ENCODE measurements at places on chromosomes 5 and 9. TPM values are rescaled to one million over a fixed set of nuclear protein-coding genes. Genes with fewer than 3 reads are reported as not detected.

Gene PCDHGA9
- total RNA-seq = 3.9 TPM

Gene CAMK2A
- total RNA-seq = not detected

Gene CD180
- not detected for total RNA-seq

Gene CD274
- total RNA-seq = 29.7 TPM

Gene FBLL1
- 0.44 TPM for total RNA-seq

Gene NOL6
- total RNA-seq = 42.3 TPM

Gene ACTBL2
- total RNA-seq = not detected

Gene OBP2B
- total RNA-seq = not detected

Gene NEUROG1
- total RNA-seq = not detected

Gene DMRT3
- not detected for total RNA-seq

Gene RNF20
- 31.6 TPM for total RNA-seq

Gene PTGR1
- 79.1 TPM for total RNA-seq

Gene SGCD
- not detected for total RNA-seq

Gene SPATA31A3
- total RNA-seq = not detected

DNA sequence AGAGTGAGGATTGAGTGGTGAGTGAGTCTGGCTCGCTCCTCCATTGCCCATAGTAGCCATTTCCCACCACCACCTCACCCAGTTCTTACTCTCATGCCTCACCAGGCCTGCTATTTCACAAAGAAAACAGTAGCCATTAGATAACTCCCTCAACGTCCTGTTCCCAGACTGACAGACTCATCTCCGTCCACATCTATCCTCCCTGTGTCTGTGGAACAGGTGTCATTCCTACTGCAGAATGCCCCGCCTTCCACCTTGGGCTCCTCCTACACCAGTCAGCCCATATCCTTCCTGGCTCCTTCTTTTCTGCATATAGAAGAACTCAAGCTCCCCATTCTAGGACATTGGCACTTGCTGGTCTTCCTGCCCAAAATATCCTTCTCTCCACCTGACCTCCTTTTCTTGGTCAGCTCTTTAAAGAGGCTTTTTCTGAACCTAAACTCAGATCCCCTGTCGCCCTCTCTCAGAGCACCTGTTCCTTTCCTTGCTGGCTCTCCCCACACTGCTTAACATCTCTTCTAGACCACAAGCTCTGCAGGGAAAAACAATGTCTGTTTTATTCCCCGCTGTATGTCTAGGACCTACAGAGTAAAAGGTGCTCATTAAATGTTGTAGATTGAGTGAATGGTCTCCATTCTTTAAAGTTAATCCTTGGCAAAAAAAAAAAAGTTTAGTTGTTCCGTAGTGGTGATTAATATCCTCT is 3.2 kb downstream of the TNFAIP8 start:
- DNase-seq = no peak

- no peak for DNase-seq
Measured at GRCh38 chr9:98149422-98149821, 30.4 kb upstream of the TRIM14 start.

DNA sequence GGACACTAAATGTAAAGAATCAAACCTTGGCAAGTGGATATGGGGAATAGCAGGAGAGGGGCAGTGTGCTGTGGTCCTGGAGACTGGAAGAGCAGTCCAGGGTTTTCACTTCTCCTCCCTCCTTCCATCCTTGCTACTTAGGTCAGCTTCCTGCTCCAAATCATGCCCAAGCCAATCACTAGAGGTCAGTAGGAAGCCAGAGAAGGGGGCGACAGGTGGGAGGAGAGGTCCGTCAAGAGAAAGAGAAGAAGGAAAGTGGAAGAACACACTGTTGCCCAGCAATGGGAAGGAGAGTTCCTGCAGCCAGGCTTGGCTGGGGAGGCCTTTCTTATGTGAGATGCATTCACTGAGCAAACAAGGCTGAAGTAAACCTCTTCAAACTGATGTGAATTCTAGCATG is 289.6 kb downstream of the DTWD2 start:
- no peak for DNase-seq

DNA sequence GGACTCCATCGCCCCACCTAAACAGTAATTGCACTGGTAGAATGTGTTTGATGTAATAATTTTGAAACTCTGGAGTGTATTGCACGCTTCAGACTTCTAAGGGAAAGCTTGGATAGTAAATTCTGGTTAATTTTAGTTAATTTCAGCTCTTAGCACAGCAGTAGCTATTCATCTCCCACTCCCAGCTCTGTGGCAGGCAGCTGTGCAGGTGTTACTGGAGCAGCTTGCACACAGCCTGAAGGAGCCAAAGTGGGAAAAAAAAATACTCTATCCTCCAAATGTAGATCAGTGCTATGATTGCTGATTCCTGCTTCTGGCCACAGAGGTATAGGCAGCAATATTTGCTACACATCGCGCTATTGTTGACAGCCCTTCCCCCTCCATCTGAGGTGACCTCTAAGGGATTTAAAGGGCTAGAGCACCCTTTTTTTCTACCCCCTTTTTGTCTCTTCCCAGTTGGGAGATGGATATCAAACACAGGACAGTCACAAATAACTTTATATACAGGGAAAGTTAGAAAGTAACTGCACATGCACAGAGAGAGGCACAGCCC is 97.4 kb downstream of the KCTD16 start:
- no peak for DNase-seq

DNA sequence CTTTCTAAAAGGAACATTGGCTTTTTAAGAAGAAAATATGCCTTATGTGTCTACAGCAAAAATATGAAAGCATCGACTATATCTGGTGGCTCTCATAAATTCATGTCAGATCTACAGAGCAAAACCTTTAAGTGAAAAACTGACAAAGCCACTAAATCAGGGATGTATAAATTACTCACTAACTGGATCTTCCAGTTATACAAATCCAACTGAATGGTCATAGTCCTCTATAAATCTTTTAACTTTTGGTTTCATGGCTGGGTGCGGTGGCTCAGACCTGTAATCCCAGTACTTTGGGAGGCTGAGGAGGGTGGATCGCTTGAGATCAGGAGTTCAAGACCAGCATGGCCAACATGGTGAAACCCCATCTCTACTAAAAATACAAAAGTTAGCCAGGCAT is 29.2 kb upstream of the GZMA start:
- no peak for DNase-seq

- no peak for DNase-seq
Measured at GRCh38 chr9:101620452-101620851, 25.7 kb upstream of the PPP3R2 start.

DNA sequence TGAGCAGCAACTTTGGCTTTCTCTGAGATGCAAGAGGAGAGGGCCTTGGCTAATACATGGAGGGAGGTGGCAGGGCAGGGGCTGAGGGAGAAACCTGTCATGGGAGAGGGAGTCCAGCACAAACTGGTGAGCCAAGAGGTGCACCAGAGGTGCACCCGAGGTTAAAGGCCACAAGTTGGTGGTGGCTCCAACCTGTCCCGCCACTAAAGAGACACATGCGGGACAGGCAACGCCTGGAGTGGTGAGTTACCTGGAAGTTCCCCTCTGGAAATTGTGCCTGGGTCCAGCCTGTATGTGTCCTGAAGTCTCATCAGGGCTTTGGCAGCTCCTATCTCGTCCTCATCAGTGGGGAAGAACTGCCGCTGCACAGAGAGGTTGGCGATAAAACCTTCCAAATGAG is 14.0 kb downstream of the P4HA2 start:
- no peak for DNase-seq

DNA sequence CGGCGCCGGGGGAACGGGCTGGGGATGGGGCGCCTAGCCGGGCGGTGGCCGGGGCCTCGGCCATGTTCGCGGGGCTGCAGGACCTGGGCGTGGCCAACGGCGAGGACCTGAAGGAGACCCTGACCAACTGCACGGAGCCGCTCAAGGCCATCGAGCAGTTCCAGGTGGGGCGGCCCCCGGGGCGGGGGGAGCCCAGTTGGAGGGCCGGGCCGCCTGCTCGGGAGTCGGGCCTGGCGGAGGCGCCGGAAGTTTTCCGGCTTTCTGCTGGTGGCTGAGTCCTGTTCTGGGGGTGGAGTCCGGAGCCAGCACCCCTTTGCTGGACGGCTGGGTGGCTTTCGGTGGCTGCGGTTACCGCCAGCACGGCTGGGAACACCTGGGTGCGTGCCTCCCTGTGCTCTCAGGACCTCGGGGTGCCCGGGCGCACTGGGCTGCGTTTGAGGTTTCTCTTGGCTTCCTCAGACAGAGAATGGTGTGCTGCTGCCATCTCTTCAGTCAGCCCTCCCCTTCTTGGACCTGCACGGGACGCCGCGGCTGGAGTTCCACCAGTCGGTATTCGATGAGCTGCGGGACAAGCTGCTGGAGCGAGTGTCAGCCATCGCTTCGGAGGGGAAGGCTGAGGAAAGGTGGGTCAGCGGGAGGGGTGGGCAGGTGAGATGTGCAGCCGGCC is 454 bp downstream of the NELFB start:
- DNase-seq = peak; percentile 38

- DNase-seq = peak; percentile 83
Measured at GRCh38 chr5:61051267-61051666, 106.3 kb downstream of the NDUFAF2 start.

DNA sequence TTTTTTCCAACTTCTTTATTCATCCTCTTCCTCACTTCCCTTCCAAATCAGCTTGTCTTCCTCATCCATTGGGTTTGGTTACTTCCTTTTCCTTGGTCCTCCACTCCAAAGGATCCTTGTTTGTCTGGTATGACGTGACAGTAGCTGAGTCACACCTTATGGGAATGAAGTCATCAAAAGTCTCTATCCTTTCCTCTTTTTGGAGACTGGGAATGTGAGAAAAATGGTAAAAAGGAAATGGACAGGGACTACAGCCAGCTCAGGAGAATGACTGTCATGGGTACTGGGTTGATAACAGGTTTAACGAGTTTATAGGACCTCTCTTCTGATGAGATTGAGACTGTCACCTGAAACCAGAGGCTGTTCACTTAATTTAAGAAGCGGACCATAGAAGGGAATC is 76.2 kb upstream of the MYO10 start:
- DNase-seq = peak; percentile 59

- no peak for DNase-seq
Measured at GRCh38 chr5:106827061-106827460, 843.7 kb downstream of the EFNA5 start.

DNA sequence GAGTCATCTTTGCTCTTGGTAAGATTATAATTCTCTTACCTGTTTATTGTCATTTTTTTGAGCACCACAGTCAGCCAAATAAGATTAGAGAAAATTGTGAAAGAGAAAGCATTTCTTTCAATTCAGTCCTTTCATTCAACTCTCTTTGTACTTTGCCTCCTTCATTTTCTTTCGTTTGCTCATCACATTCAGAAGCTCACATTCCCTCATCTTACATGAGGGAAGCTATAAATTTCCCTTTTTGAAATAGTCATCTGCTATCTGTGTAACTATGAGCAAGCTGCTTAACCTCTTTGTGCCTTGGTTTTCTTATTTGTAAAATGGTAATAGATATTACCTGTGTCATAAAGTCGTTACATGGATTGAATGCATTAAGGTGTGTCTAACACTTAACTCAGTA is 41.4 kb downstream of the PAM start:
- no peak for DNase-seq

Data from endothelial cell of umbilical vein (primary cell).